ENCODE measurements at places on chromosomes 5 and 9. TPM values are rescaled to one million over a fixed set of nuclear protein-coding genes. Genes with fewer than 3 reads are reported as not detected.

SPATA6L gene
- 1.9 TPM for total RNA-seq

GNE gene
- total RNA-seq, result 16.9 TPM

SLC45A2 gene
- not detected for total RNA-seq

GRCh38 chr5:129770024-129770820 lies 22.3 kb downstream of the MINAR2 start:
- no peak for DNase-seq
